ENCODE measurements at places on chromosomes 1 and 21. TPM values are rescaled to one million over a fixed set of nuclear protein-coding genes. Genes with fewer than 3 reads are reported as not detected.

- DNase-seq: no peak
These were observed 12.8 kb downstream of the GRIK3 start for GRCh38 chr1:37021502-37021901.

DNA sequence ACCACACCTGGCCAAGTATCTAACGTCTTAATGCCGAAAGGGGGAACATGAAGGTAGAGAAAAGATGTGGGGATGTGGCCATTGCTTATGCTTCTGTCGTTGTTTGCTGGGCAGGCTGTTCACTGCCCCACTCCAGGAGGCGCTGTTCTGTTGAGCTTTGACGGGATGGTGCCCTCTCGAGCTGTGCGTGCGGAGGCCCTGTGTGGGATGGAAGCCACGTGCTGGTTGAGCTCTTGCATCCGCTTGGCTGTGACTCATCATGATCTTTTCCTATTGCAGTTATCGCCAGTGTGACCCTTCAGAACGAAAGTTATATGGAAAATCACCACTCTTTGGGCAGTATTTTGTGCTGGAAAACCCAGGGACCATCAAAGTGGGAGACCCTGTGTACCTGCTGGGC is 26.3 kb downstream of the MTARC1 start:
- no peak for DNase-seq

- DNase-seq: no peak
These were observed 3.1 kb downstream of the KLHDC8A start for GRCh38 chr1:205353612-205354011.

DNA sequence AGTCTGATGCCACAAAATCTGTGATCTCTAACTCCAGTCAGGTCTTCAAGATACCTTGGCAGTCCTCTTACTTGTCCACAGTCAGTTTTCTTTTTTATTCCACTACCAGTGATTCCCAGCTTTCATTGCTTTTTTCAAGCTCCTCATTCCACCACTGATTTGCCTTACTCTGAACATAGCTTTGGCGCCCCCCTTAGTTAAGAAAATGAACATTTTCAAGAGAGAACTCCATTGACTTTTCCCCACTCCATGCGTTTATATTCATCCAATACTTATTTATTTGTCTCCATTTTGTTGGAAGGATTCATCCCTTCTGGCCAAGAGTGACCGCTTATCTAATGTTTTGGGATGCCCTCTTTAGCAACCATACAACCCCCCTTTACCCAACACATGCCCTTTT is 33.9 kb upstream of the IPO9 start:
- DNase-seq: no peak

GRCh38 chr21:38300141-38300578 is 43.4 kb downstream of the KCNJ15 start:
- no peak for DNase-seq

DNA sequence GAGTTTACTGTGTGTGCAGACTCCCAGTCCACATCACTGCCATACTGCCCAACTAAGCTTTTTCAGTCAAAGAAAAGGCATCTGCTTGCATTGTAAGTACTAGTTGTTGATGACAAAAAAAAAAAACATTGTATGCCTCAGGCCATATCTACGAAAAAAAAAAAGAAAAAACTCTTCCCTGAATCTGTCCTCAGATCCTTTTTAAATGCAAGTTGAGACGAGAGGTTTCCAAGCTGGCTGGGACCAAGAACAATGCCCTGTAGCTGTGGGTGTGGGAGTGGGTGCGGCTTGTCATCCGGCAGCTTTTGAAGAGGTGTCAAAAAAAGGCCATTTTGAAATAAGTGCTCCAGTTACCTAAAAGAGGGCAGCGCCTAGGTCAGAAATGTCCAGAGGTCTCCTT is 29.2 kb upstream of the HHAT start:
- no peak for DNase-seq

DNA sequence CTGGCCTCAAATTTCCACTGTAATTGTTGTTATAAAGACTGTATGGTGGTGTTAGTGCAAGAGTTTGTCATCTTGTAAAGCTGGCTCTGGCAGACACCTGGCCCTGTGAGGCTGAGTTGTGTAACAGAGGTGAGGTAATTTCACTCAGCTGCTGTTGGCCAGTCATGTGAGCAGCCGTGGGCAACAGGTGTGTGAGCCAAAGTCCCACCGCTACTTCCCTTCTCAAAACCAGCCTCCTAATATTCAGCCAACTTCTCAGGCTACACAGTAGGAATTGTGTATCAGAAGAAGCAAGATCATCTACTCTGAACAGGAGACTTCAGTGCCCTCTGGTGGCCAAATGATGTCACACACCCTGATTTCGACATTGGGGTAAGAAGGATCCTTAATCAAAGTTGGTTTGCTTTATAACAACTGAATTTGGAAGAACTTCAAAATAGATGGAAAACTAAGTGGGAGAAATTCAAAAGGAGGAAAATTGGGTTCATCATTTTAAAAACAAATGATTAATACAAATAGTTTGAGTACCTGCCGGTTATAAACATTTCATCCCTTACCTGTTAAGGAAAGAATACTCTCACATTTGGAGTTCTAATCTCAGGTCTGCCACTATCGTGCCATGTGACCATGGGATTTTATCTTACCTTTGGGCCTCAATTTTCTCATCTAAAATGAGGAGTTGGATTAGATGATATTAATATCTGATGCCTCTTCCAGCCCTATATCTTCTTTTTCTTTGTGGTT is 2.6 kb upstream of the CREG1 start:
- DNase-seq: peak; percentile 55

DNA sequence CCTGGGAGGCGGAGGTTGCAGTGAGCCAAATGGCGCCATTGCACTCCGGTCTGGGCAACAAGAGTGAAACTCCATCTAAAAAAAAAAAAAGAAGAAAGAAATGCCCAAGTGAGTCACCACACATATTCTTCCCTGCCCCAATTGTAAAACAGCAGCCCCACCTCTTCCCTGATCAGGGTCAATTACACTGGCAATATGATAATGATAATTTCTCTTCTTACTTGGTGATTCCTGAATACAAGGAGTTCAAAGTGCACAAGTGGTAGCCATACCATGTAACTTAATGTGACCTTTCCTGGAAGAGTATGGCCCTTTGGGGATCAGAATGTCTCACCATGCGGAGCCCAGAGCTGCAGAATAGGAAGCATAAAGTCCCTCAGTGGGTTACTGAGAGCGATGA is 11.8 kb upstream of the CGN start:
- no peak for DNase-seq

The CITED4 gene
- 3.4 TPM for polyA plus RNA-seq
